ENCODE measurements at places on chromosomes 2 and 18.

DNA sequence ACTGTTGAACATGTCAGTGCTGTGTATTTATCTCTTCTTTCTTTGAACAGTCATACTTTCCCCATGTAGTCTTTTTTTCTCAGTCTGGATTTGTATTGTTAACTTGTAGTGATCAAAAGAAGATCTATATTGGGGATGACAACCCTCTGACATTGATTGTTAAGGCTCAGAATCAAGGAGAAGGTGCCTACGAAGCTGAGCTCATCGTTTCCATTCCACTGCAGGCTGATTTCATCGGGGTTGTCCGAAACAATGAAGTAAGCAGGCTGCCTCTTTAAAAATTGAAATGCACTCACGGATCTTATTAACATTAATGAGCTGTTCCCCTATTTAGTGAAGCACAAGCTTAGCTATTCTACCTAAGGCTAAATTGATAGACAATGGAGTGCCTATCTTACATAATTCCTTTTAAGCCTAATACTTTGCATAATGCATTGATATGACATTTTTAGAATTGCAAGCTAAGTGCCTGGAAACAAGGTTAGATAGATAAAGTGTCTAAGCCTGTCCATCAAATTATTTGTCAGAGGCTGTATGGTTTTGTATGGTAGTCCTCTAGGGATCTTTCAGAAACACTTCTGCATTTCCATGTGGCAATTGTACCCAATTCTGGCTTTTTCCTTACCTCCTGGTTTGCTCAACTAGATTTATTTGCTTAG, 29.3 kb upstream of the FAM171B start:
- no peak for DNase-seq
- H3K36me3 ChIP-seq: peaks cover 34% of the 10 kb centered on the region
- H3K27ac ChIP-seq: no peak overlapping the region
- no peaks in the 10 kb centered on the region for H3K27me3 ChIP-seq
- H3K4me3 ChIP-seq: no peak overlapping the region

GRCh38 chr2:185979546-185980071, 241.0 kb downstream of the FSIP2 start:
- H3K27ac ChIP-seq: no peak overlapping the region
- no peak for DNase-seq
- H3K27me3 ChIP-seq: no peaks in the 10 kb centered on the region
- no peaks in the 10 kb centered on the region for H3K36me3 ChIP-seq
- H3K4me3 ChIP-seq: no peak overlapping the region

- H3K4me1 ChIP-seq: peaks cover 11% of the 10 kb centered on the region
- H3K27ac ChIP-seq: no peak overlapping the region
- H3K36me3 ChIP-seq: peaks cover 26% of the 10 kb centered on the region
- no peak overlapping the region for H3K4me3 ChIP-seq
These were observed 25.7 kb upstream of the KCNJ13 start for GRCh38 chr2:232802091-232802490.

DNA sequence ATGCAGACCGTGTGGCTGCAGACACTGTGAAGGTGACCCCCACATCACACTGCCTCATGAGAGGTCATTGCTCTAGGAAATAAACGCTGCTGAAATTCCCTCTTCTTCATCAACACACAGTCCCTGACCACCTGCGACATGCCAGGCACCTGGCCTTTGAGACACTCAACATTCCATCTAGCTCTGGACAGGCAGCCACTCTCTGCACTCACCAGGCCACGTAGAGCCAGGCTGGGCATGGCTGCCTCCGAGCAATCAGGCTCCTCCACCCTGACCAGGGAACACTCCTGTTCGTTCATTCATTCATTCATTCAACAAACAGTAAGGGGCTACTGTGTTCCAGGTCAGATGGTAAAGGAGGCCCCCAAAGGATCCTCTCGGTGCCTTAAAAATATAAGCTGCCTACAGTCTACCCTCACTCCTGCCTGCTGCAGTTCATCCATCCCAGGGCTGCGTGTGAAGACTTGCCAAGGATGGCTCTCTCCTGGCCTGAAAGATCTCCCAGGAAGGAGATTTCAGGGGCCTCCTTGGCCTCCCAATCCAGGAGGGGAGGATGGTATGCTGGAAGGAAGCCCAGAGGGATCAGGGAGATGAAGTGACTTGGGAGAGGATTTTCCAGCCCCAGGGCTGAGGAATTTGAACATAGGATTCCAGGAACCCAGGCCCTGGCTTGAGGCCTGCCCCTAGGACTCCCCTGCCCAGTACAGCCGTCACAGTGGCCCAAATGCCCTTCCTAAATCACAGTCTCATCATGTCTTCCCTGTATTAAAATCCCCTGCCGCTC, 66.7 kb downstream of the TNS1 start:
- peaks cover 97% of the 10 kb centered on the region for H3K4me1 ChIP-seq
- H3K4me3 ChIP-seq: peak overlapping the region; percentile 47
- DNase-seq: no peak
- peaks cover 2% of the 10 kb centered on the region for H3K36me3 ChIP-seq
- H3K27ac ChIP-seq: peak overlapping the region; percentile 95

DNA sequence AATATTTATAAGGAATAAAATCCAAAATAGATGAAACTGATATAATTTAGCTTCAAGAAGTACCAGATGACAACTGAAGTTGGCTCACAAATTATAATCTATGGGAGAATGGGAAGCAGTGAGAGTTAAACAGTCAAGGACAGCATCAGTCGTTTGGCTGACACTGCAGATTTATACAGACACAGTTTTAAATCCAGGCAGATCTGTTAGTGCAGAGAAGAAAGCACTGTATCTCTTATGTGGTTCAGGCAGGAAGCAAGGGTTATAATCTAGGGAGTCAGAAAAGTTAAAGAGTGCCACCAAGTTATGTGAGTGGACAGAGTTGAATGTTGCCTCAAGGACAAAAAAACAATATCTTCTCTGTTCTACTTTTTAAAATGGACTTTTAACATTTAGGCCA, 880.2 kb downstream of the TSN start:
- no peaks in the 10 kb centered on the region for H3K27me3 ChIP-seq
- no peaks in the 10 kb centered on the region for H3K36me3 ChIP-seq
- DNase-seq: no peak

- H3K36me3 ChIP-seq: peaks cover 2% of the 10 kb centered on the region
- no peaks in the 10 kb centered on the region for H3K27me3 ChIP-seq
- no peak overlapping the region for H3K4me3 ChIP-seq
- peak overlapping the region; percentile 58 for H3K27ac ChIP-seq
These were observed 58.3 kb downstream of the EFEMP1 start for GRCh38 chr2:55865096-55865835.

All from chondrocyte (in vitro differentiated cells).